ENCODE measurements at places on chromosomes 3 and 15. TPM values are rescaled to one million over a fixed set of nuclear protein-coding genes. Genes with fewer than 3 reads are reported as not detected.

GRCh38 chr3:141239511-141240281, 8.1 kb downstream of the PXYLP1 start:
- no peak for DNase-seq

DNA sequence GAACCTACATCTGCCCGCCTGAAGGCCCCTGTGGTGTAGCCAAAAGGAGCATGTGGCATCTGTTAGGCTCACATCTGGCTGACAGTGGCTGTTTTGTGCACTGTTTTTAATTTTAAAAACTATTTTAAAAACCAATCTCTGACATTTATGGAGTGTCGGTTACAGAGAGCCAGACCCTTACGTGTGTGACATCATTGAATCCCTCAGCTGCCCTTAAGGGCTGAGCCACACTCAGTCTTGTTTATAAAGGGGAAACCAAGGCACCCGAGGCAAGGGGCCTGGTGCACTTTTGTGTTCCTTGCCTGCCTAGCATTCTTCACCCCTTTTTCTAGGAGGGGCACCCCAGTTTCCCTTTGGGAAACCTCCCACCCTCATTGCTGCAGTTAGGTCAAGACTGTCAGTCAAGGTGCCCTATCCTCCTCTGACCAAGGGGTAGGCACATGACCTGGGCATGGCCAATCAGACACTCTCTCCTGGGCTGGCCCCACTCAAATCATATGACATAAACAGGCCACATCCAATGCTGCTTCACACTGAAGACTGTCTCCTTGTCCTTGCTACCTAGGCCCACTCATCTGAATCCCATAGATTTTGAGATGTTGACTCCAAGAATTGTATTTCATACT, 105.3 kb downstream of the LSM3 start:
- peak; percentile 64 for DNase-seq

DNA sequence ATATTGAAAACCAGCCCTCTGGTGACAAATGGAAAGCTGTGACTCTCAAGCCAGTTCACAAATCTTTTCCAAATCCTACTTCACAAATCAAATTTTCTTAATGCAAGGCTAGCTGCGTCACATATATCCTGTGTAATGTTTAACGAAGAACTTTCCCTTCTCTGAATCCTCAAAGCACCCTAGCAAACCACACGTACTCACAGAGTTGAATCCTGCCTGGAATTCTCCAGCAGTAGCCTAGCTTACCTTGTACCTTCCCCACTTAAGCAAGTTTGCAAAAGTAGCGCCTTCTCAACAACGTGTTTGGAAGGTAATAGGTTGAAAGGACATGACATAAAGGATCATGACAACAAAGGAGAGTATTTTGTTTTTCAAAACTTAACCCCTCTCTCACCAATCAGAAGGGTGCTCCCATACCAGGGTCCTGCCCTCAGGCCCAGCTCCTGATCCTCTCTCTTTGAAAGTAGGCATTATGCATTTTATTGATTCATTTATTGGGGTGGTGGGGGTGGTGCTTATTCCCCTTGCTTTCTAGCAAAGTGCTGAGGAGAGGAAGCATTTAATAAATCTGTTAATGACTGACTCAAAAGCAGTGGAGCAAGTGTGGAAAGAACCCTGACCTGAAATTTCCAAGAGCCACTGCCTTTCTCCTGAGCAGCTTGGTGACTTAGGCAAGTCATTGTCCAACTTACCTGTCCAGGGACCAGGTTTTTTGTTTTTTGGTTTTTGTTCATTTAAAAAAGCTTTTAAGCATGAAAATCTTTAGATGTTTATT, 531.6 kb downstream of the MECOM start:
- no peak for DNase-seq

DNA sequence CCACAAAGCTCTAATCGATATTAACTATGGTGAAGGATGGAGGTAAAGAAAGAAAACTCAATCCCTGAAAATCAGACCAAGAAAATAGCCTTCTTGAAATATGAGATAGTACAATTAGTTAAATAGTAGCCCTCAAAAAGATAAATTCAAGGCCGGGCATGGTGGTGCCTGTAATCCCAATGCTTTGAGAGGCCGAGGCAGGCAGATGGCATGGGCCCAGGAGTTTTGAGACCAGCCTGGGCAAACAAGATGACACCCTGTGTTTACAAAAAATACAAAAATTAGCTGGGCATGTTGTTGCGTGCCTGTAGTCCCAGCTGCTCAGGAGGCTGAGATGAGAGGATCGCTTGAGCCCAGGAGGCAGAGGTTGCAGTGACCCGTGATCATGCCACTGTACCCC, 31.6 kb upstream of the CEP152 start:
- no peak for DNase-seq

The PEX11A gene
- polyA plus RNA-seq = 8.5 TPM

The FGD5 gene
- polyA plus RNA-seq = not detected

The CIDEC gene
- 0.09 TPM for polyA plus RNA-seq

Data from BJ (cell line).